ENCODE measurements at places on chromosomes 11 and 22.

- no peak for DNase-seq
These were observed 344.9 kb downstream of the DYNC2H1 start for GRCh38 chr11:103453915-103454709.

DNA sequence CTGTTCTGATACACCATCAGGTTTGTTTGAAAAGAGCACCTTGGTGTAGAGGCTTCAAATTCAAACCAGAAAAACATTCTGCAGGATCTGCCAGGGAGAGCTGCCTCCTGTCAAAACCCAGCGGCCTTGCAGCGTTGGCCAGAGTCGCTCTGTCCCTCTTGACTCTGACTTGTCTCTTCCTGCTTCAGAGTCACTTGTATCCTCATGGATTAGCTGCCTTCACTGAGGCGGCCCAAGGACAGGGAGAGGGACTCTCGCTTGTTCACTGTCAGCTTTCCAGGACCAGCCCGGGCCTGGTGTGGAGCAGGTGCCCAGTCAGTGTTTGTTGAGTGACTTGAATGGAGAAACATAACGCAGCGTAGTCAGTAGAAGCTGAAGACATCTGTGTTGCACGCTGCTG is 18.0 kb downstream of the TBC1D22A start:
- no peak for DNase-seq

GRCh38 chr22:42317008-42317407 is 46.6 kb upstream of the TCF20 start:
- DNase-seq: peak; percentile 40

GRCh38 chr22:42901790-42902508 is 44.9 kb upstream of the ARFGAP3 start:
- DNase-seq: no peak

- DNase-seq: no peak
These were observed 35.7 kb upstream of the ETS1 start for GRCh38 chr11:128623091-128623490.

DNA sequence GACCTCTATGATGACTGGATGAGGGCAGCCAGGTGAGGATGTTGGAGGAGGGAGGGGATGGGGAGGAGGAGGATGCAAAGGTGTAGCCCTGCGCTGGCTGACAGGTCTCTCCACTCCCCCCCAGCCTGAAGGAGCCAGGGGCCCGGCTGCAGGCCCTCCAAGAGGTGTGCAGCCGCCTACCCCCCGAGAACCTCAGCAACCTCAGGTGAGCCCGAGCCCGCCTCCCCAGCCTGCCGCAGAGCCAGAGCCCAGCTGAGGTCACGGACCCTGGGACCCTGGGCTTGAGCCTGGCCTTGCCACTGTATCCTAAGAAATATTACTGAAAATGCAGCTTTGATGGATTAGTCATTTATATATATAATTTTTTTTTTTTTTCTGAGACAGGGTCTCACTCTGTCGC is 7.8 kb downstream of the SH3BP1 start:
- no peak for DNase-seq

DNA sequence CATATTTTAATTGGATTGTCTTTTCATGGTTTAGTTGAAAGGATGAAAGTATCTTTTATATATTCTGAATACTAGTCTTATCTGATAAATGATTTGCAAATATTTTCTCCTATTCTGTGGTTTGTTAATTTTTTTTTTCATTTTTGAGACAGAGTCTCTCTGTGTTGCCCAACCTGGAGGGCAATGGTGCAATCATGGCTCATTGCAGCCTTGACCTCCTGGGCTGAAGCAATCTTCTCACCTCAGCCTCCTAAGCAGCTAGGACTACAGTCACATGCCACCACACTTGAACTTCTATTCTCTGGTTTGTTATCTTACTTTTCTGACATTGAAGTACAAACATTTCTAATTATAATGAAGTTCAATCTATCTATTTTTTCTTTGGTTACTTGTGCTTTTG is 30.0 kb upstream of the FAR1 start:
- no peak for DNase-seq

GRCh38 chr22:24129263-24129651 is 52.0 kb upstream of the SUSD2 start:
- DNase-seq: no peak

- no peak for DNase-seq
These were observed 55.2 kb upstream of the ATXN10 start for GRCh38 chr22:45616432-45616831.

- DNase-seq: no peak
These were observed 213.4 kb upstream of the SYN3 start for GRCh38 chr22:33271390-33272161.

GRCh38 chr11:45860764-45861510 is 13.7 kb downstream of the CRY2 start:
- DNase-seq: no peak

DNA sequence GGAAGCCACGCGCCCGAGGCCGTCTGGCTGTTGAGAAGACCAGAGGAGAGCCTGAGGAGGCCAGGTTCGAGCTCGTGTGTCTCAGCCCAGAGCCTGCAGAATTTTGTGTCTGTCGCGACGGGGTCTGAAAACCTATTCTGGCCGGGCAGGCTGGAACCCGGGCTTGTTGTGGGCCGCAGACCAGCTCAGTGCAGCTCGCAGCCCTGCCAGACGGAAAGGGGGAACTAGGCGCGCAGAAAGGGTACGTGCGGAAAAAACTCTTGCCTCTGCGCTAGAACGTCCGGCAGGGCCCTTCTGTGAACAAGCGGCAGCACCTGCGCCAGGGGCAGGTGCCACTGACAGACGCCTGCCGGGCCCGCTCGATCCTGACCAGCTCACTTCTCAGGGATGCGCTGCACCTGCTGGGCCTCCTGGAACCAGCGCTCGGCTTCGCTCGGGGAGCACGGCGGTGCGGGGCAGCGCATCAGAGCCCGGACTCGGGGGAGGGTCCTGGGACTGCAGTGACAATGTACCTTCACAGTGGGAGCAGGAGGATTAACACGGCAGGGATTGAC is 409.3 kb downstream of the BRD1 start:
- DNase-seq: no peak

DNA sequence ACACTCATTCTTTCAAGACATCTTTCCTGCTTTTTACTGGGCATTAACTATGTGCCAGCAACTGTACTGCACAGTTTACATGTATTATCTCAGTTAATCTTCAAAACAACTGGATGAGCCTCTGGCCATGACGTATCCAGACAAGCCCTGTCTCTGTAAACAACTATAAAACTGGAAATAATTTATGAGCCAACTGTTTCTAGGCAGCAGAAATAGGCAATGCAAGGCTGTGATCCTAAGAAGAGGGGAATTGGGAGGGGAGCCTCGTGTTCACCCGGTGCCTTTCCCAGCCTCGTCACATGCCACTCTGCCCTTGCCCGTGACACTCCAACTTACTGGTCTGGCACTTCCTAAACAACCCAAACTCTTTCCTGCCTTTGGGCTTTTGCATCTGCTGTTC is 82.8 kb downstream of the FBXO7 start:
- DNase-seq: no peak

- DNase-seq: no peak
These were observed 194.8 kb downstream of the MIAT start for GRCh38 chr22:26852176-26852575.

- DNase-seq: no peak
These were observed 22.1 kb upstream of the KRTAP5-7 start for GRCh38 chr11:71505001-71505400.

DNA sequence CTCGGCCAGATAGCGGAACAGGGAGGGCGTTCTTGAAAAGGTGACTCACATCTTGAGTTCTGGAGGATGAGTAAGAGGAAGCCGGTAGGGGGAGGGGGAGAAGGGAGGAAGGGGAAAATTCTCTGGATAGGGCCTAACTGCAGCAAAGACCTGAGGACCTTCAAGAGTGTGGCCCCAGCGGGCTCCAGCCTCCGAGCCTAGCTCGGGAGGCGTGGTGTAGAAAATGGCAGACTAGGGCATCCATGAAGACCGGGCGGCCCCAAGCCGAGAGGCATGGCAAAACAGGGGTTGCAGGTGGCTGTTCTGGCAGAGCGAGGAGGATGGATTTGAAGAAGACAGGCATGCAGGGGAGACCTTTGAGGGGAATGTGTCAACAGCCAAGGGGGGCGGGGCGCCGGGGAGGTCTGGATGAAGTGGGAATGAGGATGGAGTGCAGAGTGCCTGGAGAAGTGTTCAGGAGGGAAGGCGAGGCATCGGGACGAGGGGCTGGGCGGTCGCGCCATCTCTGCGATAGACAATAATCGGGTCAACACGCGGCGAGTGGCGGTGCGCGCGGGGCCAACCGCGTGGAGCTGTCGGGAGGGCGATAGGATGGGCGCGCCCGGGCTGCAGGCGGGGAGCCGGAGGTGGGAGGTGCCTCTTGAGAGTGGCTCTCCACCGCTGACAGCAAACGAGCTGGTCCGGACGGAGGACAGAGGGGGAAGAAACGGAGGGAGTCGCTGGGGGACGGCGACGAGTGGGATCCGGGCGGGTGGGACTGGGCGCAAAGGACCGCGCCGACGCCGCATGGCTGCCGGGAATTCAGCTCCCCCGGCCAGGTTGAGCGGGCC is 40.0 kb upstream of the CREB3L1 start:
- DNase-seq: peak; percentile 57

DNA sequence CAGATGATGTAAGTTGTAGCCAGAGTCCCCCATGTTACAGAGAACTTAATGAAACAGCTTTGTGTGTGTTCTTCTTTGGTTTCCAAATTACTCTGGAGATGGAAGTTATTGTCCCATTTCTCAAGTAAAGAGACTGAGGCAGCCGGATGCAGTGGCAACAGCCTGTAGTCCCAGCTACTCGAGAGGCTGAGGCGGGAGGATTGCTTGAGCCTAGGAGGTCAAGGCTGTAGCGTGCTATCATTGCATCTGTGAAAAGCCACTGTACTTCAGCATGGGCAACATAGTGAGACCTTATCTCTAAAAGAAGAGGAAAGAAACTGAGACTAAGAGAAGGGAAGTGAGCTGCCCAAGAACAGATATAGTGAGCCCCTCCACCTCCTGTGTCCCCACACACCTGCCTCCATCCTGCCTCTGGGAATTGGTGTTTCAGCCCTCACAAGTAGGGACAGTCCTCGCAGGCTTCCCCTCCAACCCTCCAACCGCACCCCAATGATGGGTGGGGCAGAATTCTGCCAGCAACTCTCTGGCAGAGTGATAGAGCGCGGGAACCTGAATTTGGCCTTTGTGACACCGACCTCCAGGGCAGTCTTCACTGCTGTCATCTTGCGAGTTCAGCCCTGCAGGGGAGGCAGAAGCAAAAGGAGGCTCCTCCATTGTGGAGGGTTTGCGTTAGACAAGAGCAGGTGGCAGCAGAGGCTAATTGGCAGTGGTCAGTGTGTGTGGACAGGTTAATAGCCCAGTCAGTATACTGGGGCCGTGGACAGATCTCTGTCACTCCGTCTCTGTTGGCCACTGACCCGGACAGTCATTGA is 1.6 kb downstream of the PDXP start:
- DNase-seq: no peak

GRCh38 chr22:29973269-29973668 is 90.3 kb downstream of the MTMR3 start:
- no peak for DNase-seq

GRCh38 chr22:22709719-22710445 is 65.5 kb downstream of the GGTLC2 start:
- no peak for DNase-seq

- no peak for DNase-seq
These were observed 5.5 kb upstream of the IGF2 start for GRCh38 chr11:2144544-2145248.

GRCh38 chr11:76559346-76559745 is 111.2 kb downstream of the LRRC32 start:
- no peak for DNase-seq

GRCh38 chr11:35487532-35488078 is 37.8 kb downstream of the PAMR1 start:
- no peak for DNase-seq
